ENCODE measurements at places on chromosomes 7 and 10.

GRCh38 chr7:128796327-128796726 lies 4.6 kb downstream of the CCDC136 start:
- DNase-seq, result no peak

DNA sequence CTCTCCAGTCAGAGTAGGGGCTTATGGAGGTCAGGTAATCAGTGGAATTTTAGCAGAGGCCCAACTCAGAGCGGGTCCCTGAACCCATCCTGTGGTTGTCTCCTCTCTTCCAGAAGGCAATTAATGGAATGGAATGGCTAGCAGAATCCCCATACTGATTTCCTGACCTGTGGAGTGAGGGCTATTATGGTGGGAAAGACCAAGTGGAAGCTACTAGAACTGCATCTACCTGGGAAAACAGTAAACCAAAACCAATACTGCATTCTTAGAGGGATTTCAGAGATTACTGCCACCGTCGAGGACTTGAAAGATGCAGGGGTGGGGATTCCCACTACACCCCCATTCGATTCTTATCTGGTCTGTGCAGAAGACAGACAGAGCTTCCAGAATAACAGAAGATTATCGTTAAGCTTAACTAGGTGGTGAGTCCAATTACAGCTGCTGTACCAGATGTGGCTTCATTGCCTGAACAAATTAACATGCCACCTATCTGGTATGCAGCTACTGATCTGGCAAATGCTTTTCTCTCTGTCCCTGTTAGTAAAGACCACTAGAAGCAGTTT lies 73.2 kb downstream of the LMBR1 start:
- DNase-seq, result no peak

- no peak for DNase-seq
Observed at GRCh38 chr7:2723138-2723850, 35.3 kb downstream of the AMZ1 start.

DNA sequence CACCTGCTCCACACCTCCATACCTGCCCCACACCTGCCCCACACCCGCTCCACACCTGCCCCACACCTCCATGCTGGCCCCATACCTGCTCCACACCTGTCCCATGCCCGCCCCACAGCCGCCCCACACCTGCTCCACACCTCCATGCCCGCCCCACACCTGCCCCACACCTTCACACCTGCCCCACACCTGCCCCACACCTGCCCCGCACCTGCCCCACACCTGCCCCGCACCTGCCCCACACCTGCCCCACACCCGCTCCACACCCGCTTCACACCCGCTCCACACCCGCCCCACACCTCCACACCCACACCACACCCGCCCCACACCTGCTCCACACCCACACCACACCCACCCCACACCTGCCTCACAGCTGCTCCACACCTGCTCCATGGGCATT lies 53.0 kb downstream of the PARP12 start:
- DNase-seq, result no peak

DNA sequence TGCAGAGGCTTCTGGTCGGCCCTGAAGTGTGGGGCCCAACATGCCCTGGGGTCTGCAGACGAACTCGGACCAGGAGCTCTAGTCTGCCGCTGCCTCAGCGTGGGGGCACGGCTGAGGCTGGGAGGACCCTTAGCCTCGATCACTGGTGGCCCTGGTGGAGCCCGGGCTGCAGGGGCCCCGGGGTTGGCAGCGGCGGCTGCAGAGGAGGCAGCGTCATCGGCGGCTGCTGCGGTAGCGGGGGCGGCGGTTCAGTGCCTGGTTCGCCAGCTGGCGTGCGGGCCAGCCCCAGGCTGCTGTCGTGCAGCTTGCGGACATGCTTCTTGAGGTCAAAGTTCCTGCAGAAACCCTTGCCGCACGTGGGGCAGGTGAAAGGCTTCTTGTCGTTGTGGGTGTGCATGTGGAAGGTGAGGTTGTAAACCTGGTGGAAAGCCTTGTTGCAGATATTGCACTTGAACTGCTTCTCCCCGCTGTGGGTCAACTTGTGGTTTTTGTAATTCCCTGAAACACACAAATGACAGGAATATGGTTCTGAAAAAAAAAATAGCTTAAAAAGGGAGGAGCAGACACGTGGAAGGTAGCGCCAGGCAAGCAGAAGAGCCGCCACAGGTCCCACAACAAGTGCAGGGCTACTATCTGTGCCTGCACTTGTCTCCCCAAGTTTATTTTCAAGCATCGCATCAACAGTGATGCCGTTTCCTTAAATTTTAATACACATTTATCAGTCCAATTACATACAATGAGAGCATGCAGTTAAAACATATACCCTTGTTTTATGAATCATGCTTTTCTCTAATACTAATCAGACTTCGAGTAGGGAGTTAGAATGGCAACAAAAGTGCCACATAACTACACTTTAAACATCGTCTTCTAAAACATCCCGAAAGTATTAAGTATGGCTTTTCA lies 2.4 kb downstream of the FEZF1 start:
- no peak for DNase-seq

DNA sequence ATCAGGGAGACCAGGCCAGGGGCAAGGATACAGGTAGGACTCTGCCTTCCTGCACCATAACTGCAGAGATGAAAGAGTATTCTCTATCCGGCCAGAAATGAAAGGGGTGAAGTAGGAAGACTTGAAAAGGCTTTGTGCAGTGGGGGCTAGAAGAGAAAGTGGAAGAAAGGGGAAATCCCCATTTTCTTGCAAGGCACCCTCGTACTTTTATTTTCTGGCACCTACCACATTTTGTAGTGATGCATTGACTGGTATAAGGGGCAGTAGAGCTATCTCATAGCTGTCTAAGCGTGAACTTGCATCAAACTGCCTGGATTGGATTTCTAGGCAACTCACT lies 752 bp upstream of the CAMK2G start:
- DNase-seq, result peak; percentile 74

DNA sequence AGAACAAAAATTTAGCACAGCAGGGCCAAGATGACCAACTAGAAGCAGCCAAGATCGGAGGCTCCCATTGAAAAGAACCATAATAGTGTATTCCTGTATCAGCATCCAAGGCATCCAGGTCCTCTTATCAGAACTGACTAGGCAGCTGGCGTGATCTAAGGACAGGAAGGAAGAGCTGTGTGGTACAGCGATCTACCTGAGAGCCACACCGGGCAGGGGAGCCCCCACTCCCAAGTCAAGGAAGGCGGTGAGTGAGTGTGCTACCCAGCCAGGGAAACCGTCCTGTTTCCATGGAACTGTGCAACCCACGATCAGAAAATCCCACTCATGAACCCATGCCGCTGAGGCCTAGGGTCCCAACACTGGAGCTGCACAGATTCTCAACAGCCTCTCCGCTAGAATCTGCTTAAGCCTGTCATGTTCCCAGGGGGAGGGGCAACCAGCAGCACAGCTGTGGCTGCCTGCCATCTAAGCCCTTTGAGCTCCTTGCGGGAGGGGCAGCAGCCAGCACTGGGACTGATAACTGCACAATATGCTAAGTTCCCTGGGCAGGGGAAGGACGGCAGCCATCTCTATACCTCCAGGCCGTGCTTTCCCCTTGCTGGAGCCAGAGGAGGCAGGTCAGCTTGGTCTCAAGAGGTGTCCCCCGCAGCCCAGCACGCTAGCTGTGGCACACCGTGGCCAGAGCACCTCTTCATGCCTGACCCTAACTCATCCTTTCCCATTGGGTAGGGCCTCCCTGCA lies 213.0 kb upstream of the SMIM30 start:
- DNase-seq, result no peak

- DNase-seq, result no peak
Observed at GRCh38 chr7:81161451-81162075, 242.7 kb upstream of the SEMA3C start.

Measured in stimulated activated naive CD4-positive, alpha-beta T cell (primary cell).